CD4-positive, alpha-beta T cell treated with Interleukin-6 for 4 hours (primary cell): ENCODE measurements at places on chromosomes 7 and 10.
A peak's percentile ranks its signal among the peaks of the same experiment; 100 is the strongest.

- DNase-seq: no peak
Measured at GRCh38 chr7:129855234-129855673, 97.5 kb downstream of the UBE2H start.

- DNase-seq: no peak
Measured at GRCh38 chr10:51079331-51079730, 5.0 kb downstream of the PRKG1 start.

- DNase-seq: no peak
Measured at GRCh38 chr7:45324683-45325237, 167.2 kb downstream of the RAMP3 start.

DNA sequence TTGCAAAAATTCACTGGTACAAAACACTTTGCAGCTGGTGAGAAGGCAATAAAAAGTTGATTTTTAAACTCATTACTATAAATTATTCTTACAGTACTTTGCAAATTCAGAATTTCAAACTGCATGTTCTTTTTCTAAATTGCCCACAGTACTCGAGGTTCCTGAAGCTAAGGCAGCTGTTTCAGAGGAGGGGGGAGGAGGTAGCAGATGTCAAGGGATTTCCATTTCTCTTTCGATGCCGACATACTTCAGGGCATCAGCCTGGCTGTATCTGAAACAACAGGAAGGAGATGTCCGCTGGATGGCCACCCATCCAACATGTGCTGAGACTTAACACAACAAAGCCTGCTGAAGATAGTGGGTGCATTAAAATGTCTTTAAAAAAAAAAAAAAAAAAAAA lies 76.7 kb downstream of the EZH2 start:
- DNase-seq: no peak

DNA sequence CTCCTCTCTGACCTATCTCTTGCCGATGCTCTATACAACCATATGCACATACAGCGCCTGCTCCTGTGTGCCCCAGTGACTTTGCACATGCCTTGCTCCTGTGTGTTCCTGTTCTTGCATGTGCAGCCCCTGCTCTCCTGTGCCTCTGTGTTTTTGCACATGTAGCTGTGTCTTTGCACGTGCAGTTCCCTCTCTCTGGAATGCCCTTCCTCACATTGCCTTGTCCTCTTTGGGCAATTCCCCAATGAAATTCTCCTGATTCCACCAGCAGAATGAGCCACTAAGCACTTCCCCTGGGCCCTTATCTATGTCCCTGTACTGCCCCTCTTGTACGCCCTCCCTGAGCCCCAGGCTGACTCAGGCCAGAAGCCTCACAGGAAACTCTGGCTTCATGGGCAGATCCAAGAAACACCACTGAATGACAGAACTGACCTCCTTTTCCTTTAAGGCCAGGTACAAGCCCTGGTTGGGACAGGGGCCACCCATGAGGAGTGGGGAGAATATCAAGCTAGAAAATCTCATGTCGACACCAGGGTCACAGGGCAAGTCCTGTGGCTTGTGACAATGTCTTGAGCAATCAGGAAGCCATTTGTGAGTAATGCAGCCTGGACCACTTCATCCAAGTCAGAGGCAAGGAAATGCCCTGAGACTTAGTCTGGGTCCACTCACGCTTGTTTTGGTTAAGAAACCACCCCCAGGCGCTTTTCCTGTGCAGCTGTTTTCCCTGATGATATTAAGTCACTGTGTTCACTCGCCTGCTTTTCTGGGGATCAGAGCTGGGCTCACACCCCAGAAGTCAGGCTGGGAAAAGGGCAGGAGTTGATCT lies 1.9 kb upstream of the ARHGAP22 start:
- no peak for DNase-seq

GRCh38 chr10:129949411-129949810 lies 14.7 kb downstream of the EBF3 start:
- no peak for DNase-seq

- DNase-seq: no peak
Measured at GRCh38 chr10:118980135-118980865, 49.2 kb upstream of the NANOS1 start.

- DNase-seq: no peak
Measured at GRCh38 chr7:45581271-45581780, 7.2 kb downstream of the ADCY1 start.

GRCh38 chr7:137886746-137887145 lies 40.0 kb upstream of the DGKI start:
- DNase-seq: no peak

- no peak for DNase-seq
Measured at GRCh38 chr7:140390034-140390433, 8.3 kb downstream of the SLC37A3 start.

DNA sequence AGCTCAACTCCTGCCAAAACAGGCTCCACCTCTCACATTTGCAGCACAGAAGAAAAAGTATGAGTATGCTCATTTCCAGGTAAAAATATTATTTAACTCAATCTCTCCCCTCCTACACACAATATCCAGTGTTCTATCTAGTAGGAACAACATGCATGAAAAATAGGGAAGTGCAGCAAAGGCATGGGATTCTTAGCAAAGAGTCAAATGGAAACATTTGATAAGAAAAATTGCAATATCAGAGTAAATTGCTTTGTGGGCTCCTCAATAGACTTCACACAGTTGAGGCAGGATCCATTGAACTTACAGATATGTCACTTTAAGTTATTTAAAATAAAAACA lies 150.9 kb downstream of the ANK3 start:
- DNase-seq: no peak

- no peak for DNase-seq
Measured at GRCh38 chr10:18418541-18419215, 232.7 kb downstream of the NSUN6 start.

GRCh38 chr7:42527004-42527403 lies 290.0 kb upstream of the GLI3 start:
- DNase-seq: no peak

DNA sequence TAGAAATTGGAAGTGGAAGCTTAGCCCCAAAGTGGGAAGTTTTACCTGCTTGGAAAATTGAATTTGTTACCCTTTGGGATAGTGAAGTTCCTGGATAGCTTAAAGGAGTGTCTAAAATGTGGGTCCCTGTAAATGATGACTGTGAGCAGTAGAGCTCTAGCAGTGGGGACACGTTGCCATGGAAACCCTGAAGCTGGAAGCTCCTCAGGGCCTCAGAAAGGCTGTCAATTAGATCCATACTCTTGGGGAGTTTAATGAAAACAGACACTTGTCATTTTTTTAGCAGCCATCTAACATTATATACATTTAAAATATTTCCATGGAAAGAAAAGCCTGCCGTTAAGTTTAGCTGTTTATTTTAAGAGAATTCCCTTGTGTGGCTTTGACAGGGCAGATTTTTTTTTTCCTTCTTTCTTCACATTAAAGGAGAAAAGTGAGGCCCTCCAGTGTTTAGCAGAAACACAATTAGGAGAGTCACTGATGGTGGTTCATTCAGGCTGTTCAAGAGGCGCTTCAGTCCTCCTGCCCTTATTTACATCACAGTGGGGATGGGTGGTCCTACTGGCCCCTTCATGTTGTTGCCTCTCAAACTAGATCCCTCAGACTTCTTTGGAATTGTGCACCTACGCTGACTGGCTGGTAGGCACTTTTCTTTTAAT lies 518.4 kb downstream of the CCSER2 start:
- DNase-seq: no peak

DNA sequence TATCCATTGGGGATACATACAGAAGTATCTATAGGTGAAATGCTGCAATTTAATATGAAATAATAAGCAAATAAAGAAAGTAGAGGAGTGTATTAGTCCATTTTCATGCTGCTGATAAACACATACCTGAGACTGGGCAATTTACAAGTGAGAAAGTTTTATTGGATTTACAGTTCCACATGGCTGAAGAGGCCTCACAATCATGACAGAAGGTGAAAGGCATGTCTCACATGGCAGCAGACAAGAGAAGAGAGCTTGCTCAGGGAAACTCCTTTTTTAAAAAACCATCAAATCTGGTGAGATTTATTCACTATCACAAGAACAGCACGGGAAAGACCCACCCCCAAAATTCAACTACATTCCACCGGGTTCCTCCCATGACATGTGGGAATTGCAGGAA lies 82.8 kb upstream of the TRIM24 start:
- no peak for DNase-seq

GRCh38 chr10:75883081-75884072 lies 452.0 kb downstream of the LRMDA start:
- DNase-seq: no peak

GRCh38 chr10:49197171-49197570 lies 9.0 kb upstream of the TMEM273 start:
- no peak for DNase-seq

GRCh38 chr10:3803927-3804741 lies 19.1 kb upstream of the KLF6 start:
- peak; percentile 65 for DNase-seq

DNA sequence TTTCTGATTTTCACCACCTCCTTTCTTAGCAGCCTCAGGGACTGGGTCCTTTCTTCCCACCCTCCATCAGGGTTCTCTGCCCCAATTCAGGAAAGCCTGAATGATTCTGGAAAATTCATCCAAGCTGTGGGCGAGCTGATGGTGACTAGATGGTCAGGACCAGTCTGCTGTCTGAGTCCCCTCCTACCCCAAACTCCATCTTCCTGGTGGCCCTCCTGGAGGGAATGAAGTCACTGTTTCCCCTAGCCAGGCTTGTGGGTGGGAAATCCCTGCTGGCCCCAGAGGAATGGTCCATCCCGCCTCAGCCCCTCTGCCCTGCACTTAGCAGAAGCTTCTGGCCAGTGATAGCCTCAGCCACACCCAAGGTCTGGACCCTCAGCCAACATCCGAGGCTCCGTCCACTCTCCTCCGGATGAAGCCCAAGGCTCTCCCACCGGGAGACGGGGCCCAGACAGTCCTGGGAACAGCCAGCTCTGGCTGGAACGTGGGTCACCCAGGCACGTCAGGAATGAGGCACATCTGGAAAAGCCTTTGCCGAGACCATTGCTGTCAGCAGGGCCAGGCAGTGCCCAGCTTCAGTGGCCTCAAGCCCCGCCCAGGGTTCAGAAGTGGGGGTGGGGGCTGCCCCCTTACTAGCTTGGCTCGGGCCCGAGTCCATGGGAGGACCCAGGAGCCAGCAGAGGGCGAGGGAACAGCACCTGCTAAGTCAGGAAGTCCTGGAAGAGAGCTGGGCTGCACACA lies 4.0 kb upstream of the AQP1 start:
- DNase-seq: no peak

DNA sequence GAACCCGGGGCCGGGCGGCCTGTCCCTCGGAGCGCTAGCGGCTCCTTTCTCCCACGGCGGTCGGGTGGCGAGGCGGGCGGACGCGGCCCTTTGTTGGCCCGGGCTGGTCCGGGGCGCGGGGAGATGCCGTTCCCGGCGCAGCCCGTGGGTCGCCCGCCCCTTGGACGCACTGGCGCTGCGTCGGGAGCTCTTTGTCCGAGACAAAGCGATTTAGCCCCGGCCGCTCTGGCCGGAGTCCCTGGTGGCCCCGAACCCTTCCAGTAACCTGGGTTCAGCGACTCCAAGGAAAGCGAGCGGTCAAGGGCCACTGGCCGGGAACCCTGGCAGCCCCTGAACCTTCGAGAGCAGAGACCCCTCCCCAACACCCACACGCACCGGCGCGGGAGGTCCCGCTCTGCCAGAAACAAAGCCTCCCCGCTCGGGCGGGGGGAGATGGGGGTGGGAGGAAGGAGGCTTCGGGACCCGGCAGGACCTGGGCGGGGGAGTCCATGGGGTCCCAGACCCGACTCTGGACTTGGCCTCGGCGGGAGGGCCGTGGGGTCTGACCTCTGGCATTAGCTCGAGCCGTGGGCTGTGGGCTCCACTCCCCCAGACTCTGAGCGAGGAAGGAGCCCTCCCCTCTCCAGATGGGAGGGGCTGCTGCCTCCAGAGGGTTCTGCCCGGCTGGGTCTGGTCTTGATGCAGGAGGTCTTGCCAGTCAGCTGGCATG lies 836 bp downstream of the DPYSL4 start:
- DNase-seq: peak; percentile 3

GRCh38 chr7:112132051-112132694 lies 74.0 kb downstream of the DOCK4 start:
- no peak for DNase-seq

DNA sequence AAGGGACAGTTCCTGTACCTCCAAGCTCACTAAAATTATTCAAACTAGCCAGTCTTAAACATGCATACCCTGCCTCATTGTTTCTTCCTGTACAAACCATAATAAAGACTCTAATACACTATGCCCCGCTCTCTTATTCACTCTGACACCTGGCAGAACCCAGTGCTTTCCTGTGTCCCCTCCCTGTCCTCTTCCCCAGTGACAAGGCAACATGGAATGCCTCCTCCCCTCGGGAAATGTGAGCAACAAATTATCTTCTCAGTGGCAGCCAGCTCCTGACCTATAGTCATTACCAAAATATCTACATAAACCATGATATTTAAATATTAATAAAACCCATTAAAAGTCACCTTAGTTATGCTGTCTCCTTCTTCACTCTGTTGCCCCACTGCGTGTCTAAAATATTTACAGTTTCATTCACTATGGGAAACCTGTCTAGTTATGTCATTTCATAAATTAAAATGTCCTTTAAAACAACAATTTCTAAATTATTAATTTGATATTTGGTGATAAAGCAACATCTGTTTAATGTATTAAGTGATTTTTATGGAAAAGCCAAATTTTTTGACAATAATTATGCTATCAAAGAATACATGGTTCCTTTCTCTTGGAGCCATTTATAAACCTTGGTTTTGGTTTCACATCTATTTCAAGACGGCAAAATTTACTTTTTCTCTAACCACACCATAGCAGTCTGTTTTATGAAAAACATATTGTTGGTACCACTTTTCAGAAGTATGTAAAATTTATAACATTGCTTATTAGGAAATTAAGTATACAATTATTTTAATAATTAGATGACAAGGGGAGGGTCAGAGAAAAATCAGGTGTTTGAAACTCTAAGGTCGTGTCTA lies 1355.2 kb downstream of the XPNPEP1 start:
- no peak for DNase-seq

DNA sequence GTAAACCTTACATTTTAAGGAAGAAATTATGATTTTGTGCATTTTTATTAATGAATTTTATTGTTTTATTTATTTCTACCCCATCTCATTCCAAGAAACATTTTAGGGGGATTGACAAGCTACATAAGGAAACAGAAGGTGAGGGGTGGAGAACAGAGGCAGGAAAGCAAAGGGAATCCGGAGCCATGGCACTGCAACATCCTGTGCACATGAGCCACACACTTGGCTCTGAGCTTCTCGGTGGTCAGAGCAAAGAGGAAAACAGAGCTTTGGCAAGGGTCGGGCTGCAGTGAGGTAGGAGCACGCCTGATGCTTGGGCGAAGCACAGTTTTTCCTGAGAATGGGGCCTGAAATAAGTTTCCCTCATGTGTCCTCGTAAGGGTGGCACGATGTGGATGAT lies 68.9 kb downstream of the COL13A1 start:
- no peak for DNase-seq
